Gastroesophageal sphincter (tissue), 4 donors: ENCODE measurements at places on chromosomes 1 and 21.
A peak's percentile ranks its signal among the peaks of the same experiment; 100 is the strongest.

DNA sequence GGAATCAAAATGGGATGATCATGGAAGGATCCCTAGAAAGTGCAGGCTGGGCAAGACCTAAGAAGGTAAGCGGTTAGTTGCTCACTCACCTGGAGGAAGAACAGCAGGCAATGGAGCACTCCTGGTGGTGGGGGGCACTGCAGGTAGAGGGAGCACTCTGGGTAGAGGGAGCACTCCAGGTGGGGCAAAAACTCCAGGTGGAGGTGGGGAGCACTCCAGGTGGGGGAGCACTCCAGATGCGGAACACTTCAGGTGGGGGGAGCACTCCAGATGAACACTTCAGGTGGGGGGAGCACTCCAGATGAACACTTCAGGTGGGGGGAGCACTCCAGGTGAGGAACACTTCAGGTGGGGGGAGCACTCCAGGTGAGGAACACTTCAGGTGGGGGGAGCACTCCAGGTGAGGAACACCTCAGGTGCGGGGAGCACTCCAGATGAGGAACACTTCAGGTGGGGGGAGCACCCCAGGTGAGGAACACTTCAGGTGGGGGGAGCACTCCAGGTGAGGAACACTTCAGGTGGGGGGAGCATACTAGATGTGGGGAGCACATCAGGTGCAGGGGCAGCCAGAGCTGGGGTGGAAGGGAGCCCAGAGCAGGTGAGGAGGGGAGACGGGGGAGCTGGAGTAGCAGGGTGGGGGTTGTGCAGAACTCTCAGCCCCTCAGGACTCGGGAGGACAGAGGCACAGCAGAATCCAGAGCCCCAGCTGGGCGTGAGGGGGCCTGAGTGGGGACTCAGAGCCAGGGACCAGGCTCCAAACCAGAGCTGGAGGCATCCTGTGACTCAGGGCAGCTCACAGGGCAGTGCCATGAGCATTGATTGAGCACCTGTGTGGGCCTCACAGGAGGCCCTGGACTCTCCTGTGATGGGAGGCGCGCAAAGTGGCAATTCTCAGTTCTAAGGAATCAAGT is 37.7 kb upstream of the COL6A1 start:
- ATAC-seq = no peak

- ATAC-seq = no peak
These were observed 120.6 kb downstream of the FCRL5 start for GRCh38 chr1:157431751-157432150.

DNA sequence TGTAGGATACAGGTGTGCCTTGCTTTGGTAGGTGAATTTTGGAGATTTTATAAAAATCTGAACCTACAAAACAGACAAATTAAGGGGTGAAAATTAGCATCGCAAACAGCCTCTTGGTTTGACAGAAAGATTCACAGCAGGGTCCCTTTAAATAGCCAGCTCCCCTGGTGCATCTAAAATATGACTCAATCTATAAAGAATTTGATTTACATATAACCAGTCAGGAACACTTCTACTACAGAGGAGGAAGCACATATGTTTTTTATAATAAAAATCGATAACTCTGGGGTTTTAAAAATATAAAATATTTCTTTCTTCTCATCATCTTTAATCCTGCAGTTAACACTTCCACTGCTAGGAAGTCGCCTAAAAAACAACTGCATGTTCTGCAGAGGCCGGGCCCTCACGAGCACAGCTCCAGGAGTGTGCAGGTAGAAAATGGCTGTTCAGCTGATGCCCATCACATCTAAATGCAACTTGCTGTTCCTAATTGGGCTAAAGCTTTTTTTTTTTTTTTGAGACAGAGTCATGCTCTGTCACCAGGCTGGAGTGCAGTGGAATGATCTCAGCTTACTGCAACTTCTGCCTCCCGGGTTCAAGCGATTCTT is 203.4 kb downstream of the HS2ST1 start:
- ATAC-seq = no peak

DNA sequence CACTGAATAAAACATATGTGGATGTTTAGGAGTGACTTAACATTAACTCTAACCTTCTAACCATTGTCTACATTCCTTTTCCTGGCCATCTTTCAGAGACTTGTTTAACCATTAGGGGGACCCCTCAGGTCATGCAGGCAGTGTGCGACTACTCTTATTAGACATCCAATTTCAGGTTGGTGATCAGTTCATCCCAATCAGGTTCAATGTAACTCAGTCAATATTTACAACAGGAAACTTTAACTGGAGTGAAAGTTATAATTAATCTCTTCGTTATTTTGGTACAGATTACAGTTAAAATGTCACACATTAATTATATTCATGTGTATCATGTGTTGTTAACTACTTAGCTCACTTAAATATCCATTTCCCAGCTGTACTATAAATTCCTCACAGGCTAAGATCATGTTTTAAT is 68.8 kb upstream of the RGS1 start:
- ATAC-seq = no peak

DNA sequence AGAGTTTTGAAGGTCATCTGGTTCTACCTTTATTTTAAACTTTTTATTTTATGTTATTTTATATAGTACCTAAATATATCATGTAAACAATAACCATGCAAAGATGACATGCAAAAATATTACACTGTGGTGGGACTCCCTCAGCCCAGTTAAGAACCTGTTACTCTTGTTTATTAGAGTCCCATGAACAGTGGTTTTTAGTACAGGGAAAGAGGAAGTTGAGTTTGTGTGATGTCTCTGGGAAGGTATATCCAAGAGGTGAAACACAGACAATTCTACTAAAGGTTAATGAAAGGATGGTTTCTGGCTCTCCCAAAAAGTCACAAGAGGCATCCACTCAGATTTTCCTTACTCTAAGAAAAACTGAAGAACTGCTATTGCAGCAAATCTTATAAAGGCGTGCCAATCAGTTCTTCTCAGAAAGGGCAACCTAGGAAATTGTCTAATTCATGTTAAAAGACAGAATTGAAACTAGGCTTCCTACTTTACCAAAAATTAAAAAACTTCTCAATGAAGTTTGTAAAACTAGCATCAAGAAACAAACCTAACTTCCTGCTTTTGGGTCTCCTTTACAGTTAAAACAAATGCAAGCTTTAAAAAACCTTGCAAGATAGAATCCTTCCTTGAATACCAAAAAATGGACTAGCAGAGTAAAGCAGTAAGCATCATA is 19.9 kb downstream of the GFI1 start:
- no peak for ATAC-seq

- peak; percentile 93 for ATAC-seq
These were observed 92.1 kb upstream of the POU3F1 start for GRCh38 chr1:38138498-38139233.

GRCh38 chr1:101236516-101237228 is at the start of gene S1PR1:
TSS of gene S1PR1 (plus strand) at chr1:101237019. CDS start at chr1:101238985, 1,966 bp downstream.
- peak; percentile 40 for ATAC-seq

DNA sequence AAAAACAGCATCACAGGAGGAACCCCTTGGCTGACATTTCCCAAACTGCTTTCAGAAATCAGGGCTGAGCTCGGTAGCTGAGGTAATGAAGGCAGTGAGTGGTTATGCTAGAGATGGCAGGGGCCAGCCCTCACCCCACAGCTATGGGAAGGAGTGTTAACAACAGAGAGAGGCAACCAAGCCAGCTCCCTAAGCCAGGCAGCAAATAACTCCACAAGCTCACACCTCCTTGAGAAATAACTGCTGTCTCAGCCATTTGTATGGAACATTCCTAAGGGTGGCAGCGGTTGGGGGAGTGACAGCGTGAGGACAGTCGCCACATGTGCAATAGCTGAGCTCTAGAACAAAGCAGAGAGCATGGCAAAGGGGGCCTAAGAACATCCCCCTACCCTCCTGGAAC is 42.6 kb downstream of the LMX1A start:
- ATAC-seq = no peak

DNA sequence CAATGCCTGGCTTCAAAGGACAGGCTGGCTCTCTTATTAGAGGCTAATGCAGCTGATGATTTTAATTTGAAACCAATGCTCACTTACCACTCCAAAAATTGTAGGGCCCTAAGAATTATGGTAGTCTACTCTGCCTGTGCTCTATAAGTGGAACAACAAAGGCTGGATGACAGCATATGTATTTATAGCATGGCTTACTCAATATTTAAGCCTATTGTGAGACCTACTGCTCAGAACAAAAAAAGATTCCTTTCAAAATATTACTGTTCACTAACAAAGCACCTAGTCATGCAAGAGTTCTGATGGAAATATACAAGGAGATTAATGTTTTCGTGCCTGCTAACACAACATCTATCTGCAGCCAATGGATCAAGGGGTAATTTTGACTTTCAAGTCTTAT is 73.8 kb upstream of the DUSP10 start:
- no peak for ATAC-seq

DNA sequence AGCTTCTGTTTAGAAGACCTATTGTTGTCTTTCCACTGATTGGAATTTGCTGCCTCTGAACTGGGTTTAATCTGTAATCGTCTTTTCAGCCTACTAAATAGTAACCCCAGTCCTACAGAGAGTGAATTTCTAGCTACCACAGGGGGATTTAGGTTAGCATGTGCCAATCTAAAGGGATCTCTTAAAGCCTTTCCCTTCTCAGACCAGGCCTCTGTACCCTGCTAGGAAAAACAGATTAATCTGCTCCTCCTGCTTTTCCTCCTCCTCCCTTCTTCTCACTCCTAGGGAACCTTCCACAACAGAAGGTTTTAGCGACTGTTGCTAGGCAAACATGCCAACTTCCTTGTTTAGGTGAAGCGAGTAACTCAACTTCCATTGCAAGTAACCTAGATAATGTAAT is 1.3 kb upstream of the RC3H1 start:
- no peak for ATAC-seq

DNA sequence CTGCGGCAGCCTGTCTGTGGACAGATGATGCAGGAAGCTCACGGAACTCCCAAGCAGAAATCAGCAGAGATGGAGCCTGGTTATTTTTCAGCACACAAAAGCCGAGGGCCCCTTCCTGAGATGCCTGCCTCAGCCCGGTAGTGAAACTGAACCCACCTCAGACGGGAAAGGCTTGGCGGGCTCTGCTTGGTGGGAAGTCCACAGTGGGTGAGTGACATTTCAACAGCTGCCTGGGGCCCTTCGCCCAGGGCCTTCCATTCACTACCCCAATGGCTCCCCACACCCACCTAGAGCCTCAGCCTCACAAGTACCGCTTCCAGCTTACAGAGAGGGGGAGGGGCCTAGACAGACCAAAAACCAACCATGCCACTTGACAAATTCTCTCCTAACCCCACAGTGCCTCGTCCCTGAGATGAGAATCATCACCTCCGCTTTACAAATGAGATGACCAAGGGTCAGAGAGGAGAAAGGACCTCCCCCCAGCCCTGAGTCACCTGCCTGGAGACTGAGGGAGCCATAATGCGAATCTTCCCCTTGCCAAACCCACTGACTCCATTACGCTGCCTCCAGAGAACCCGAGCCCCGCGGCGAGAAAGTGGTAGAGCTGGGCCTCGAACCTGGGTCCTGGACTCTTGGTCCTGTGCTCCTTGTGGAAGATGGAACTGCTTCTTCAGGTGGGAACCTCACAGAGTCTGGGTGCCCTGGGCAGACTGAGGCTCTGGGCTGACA is 3.4 kb upstream of the ECE1 start:
- no peak for ATAC-seq

- no peak for ATAC-seq
These were observed 213.0 kb downstream of the CAMTA1 start for GRCh38 chr1:6998267-6998666.

DNA sequence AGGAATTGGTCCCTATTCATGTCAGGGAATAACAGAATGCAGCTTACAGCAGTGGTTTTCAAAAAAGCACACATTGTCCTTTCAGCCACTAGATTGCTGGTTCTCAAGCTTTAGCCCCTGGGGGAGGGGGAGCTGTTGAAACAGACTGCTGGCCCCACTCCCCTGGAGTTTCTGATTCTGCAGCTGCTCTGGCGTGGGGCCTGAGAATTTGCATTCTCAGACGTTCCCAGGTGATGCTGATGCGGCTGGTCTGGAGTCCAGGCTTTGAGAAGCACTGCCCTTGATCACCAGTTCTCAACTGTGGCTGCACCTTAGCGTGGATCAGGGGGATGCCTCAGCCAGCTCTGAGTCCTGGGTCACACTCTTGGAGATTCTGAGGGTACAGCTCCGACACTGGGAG is 62.7 kb upstream of the LAPTM5 start:
- no peak for ATAC-seq

DNA sequence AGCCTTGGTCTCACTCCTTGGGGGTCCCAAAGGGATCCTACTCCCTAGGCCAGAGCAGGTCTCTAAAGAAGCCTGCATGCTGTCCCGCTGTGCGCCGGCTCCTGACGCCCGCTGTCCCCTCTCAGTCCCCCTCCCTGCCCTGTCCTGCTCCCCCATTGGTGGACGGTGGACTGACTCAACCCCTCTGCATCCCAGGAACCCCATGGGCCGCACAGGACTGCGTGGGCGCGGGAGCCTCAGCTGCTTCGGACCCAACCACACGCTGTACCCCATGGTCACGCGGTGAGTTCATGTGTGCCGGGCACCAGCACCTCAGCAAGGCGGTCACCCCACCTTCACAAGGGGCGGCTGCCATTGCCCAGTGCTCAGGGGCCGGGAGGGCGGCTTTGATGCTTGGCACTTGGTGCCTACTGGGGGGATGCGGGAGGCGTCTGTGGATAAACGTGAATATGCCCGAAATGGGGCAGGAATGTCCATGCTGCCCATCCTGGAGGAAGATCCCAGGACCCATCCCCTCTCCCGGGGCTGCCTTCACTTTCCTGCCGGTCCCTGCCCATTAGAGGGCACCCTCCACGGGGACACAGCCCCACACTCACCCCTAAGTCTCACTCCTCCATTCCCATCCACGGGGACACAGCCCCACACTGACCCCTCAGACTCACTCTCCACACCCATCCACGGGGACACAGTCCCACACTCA is 20.2 kb upstream of the LRRC3 start:
- no peak for ATAC-seq

- ATAC-seq = no peak
These were observed 179.3 kb downstream of the OMA1 start for GRCh38 chr1:58367217-58367616.

GRCh38 chr1:9927259-9927658 is 15.9 kb downstream of the LZIC start:
- ATAC-seq = no peak

DNA sequence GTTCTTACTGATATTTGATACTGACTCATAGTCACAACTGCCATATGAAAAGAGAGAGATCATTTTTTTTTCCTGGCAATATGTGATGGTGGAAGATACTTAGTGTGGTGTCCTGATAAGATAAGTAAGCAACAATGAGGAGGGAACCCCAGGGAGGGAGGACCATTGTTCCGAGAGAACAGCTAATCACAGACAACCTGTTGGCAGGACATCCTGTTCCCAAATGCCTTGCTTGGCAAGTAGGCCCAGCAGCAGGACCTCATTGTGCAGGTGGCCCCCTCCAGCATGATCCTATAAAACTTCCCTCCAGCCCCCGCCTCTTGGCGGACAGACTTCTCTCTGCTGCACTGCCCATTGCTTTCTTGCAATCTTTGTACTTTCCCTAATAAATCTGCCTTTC is 329.4 kb upstream of the CHRM3 start:
- ATAC-seq = no peak

- no peak for ATAC-seq
These were observed 5.7 kb downstream of the SLC19A1 start for GRCh38 chr21:45536301-45537081.

GRCh38 chr1:85396194-85396593 is 68.8 kb downstream of the DDAH1 start:
- ATAC-seq = no peak
